EL (cell line): ENCODE measurements at places on chromosomes 16 and 17.

DNA sequence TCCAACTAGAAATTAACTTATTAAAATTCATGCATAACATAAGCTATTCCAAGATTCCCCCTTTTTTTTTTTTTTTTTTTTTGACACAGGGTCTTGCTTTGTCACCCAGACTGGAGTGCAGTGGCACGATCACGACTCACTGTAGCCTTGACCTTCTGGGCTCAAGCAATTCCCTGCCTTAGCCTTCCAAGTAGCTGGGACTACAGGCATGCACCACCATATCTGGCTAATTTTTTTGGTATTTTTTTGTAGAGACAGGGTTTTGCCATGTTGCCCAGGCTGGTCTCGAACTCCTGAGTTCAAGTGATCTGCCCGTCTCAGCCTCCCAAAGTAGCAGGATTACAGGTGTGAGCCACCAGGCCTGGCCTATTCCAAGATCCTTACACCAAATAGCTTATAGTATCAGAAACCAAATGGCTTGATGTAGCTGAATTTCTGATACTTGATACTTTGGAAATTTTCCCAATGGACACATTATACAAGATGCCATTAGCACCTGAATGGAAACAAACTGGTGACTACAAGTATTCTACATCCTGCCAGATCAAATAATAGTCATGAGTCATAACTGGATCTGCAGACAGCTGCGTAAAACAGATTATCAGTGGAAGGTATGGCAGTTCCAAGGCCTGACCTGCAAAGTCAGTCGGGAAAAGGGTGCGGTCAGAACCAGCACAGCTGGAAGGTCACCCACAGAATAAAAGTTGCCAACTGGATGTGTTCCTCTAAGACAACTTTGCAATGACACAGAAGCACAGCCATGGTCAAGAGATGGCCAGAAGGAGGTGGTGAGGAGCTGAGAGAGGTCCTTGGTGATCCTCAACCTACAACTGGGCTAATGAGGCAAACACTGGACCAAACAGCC, 14.5 kb downstream of the TUBG1 start:
- no peak for DNase-seq

GRCh38 chr17:49592263-49592662, 16.6 kb downstream of the NXPH3 start:
- DNase-seq: no peak

GRCh38 chr17:57894848-57895247, 45.0 kb upstream of the MRPS23 start:
- DNase-seq: no peak

DNA sequence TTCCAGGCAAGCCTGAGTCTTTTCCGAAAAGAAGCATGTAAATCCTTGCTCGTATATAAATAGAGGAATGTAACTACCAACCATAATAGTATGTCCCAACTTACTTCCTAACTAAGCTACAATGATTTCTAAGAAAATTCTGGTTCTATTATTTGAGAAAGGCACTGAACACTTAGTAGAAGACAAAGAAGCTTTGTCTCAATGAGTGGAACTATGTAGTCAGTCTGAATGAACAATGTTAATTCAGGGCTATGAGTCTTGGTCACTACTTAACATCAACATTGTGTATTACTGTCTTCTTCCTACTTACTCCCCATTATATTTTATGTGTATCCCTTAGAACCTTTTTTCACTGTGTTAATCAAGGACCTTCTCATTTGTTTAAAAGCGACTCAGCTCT, 206.0 kb downstream of the CYB561 start:
- DNase-seq: no peak

- DNase-seq: no peak
Measured at GRCh38 chr17:2685696-2686095, 25.9 kb downstream of the CLUH start.

GRCh38 chr16:2919511-2920255, 8.0 kb downstream of the FLYWCH1 start:
- DNase-seq: peak; percentile 63

DNA sequence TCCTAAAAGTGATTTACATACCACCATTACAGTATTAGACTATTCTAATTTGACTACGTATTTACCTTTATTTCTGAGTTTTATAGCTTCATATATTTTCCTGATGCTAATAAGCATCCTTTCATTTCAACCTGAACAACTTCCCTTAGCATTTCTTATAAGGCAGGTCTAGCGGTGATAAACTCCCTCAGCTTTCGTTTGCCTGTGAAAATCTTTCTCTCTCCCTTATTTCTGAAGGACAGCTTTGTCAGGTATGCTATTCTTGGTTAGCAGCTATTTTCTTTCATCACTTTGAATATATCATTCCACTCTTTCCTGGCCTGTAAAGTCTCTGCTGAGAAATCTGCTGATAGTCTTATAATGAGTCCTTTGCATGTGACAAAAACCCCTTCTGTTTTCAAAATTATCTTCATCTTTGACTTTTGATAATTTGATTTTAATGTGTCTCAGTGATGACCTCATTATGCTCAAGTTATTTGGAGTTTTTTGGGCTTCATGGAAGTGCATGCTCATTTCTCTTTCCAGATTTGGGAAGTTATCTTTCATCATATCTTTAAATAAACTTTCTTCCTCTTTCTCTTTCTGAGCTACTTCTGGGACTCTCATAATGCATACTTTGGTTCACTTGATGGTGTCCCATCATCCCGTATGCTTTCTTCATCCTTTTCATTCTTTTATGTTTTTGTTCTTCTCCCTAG, 285.4 kb upstream of the PMFBP1 start:
- no peak for DNase-seq

DNA sequence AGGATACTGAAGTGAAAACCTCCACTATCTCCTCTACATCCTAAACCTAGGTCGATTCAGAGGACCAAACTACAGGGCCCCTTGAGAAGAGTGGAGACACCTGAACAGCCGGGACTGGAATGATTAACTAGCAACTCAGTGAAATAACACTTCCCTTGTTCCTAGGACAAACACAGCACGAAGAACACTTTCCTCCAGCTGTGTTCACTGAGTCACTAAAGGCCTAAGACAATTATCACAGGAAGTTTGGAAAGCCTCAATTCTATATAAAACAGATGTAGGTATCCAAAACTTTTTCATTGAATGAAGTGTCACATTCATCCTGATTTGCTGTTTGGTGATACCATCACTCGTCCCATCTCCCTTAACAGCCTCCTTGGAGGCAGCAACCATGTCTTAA, 15.5 kb upstream of the CUEDC1 start:
- DNase-seq: peak; percentile 43

GRCh38 chr17:37839196-37839978, 84.8 kb upstream of the TBC1D3K start:
- no peak for DNase-seq

DNA sequence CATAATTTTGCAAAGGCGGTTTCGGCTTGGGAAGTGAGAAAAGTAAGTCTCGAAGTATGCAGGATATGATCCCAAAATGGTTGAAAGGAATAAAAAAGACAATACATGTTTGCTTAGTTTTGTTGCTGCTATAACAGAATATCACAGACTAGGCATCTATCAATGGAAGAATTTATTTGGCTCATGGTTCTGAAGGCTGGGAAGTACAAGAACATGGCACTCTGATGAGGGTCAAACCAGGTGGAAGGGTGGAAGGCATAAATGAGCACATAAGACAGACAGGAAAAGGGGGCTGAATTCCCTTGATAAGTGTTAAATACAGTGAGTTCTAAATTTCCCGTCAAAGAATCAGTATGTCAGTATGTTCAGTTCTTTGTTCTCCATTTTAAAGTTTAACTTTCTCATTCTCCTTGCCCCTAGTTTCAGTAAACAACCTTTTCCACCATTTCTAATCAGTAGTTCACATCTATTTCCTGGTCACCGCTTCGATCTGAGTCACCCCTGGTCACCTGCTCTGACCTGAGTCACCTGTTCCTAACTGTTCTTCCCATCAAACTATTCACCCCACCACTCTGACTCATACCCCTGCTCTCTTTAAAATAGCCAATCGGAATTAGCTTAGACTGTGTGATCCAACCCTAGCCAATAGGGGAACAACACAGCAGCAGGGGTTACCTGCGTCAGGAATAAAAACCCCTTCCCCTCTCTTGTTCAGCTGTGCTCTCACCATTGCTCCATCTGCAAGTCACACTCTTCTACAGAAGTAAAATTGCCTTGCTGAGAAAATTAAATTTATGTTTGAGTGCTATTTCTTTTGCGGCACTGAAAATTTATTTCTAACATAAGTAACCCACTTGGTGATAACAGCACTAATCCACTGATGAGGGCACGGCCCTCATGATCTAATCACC, 240.8 kb downstream of the STX8 start:
- no peak for DNase-seq

- DNase-seq: peak; percentile 74
Measured at GRCh38 chr17:13420878-13421277, 180.9 kb downstream of the HS3ST3A1 start.

- DNase-seq: no peak
Measured at GRCh38 chr16:12155235-12155634, 178.7 kb downstream of the SNX29 start.

DNA sequence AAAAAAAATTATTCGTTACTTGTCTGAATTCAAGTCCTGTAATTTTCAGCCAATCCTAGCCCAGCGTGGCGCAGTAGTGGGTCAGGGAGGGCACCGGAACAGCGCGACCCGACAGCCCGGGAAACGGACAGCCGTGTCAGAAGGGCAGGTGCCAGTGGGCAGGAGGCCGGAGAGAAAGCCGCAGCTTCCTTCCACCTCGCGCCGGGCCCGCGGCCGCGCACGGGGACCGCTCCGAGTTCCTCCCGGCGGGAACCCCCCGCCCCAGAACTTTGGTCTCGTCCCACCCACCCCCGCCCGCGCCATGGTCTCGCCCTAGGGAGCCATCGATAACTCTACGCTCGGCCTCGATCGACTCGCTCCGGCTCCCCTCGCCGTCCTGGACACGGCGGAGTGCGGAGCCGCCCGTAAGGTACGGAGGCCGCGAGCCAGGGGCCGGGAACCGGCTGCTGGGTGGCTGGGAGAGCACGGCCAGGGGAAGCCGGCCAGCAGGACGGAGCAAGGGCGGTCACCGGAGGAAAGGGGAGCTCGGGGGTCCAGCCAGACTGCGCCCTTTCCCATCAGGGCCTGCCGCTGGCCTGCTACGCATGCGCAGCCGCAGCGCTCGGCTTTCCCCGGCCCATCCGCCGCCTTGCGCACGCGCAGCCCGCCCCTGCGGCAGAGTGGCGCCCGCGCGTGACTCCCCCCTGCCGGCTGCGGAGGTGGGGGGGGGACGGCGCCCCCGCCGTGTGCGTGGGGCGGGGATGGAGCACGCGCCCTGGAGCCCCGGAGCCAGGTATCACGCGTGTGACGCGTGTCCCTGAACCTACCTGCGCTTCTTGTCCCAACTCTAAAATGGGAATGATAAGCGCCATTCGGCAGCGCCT, at the start of gene MLST8:
TSS of gene MLST8 (plus strand) at position 351 of the 863 bp plus-strand sequence. CDS start 632 bp downstream, outside the sequence.
- peak; percentile 80 for DNase-seq
